ENCODE measurements at places on chromosomes 6 and 20.
A peak's percentile ranks its signal among the peaks of the same experiment; 100 is the strongest.

DNA sequence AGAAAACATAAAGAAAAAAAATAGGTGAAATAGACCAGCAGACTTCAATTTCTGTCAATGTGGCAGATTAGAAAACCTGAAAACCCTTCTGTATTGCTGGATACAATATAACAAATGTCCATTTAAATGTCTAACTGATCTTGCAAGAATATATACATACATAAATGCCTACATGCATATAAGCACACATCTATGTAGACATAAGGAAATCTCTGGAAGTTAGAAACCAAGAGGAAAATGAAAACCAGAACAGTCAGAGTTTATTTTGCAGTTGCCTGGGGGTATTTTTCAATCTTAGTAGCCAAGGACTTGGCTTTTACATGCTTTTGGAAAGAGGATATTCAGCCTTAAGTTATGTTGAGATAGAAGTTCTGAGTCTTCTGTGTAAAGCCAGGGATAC lies 184.0 kb downstream of the RPS12 start:
- DNase-seq: no peak

DNA sequence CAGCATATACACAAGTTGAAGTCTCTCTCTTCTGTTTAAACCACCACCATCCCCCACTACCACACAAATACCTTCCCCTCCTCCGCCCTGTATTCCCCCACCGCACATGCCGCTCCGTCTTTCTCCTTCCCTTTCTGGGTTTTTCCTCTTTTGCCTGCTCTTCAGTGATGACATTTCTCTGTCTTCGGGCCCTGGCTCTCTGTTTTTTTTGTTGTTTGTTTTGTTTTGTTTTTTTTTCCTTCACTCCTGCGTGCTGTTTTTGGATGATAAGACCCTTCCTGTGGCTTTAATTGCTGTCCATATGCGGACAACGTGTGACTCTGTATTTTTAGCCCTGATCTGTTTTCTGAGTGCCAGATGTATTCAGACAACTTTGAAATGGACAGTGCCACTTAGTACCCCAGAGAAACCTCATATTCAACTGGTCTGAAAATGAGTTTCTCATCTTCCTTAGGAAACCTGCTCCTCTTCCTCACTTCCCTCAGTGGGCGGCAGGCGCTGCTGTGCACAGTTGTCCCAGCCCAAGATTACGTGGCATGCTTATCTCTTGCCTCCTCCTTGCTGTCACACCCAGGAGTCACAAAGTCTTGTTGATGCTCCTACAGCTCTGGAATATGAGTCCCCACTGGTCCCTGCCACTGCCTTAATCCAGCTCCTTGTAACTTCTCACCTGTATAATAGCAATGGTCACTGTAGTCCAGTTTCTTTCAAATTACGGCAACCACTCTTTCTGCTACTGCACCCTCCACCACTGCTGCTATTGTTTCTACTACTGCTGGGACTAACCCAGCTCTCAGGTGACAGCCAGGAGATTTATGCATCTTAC lies 8.2 kb downstream of the PPP1R14C start:
- no peak for DNase-seq

- DNase-seq: no peak
These were observed 70.4 kb downstream of the NOL4L start for GRCh38 chr20:32514760-32515159.

- DNase-seq: no peak
These were observed 420.1 kb downstream of the GJA1 start for GRCh38 chr6:121855521-121855920.

GRCh38 chr6:56843476-56844349 lies 111.2 kb upstream of the BEND6 start:
- peak; percentile 79 for DNase-seq

DNA sequence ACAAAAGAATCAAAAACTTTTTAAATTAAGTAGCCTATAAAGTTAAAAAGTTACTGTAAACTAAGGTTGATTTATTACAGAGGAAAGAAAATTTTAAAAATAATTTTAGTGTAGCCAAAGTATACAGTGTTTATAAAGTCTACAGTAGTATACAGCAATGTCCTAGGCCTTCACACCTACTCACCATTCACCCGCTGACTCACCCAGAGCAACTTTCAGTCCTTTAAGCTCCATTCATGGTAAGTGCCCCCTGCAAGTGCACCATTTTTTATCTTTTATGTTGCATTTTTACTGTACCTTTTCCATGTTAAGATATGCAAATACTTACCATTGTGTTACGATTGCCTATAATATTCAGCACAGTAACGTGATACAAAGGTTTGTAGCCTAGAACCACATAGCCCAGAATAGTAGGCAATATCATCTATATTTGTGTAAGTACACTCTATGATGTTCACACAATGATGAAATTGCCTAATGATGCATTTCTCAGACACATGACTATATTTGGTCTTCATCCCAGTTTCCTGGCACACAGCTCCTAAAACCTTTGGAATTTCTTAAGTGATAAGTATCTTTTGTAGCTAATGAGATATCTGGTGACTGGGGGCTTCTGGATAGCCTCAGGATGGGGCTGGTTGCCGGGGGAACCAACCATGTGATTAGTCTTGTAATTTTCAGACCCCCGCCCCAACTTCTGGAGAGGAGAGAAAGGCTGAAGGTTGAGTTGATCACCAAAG lies 111.0 kb downstream of the MRPL14 start:
- no peak for DNase-seq

- no peak for DNase-seq
These were observed 93.9 kb upstream of the FOXC1 start for GRCh38 chr6:1515781-1516180.

- peak; percentile 27 for DNase-seq
These were observed 7.7 kb downstream of the NRN1 start for GRCh38 chr6:5998711-5999687.
